ENCODE measurements at places on chromosomes 12 and 14.

- no peak for DNase-seq
Observed at GRCh38 chr12:111777345-111778045, 10.8 kb downstream of the ALDH2 start.

DNA sequence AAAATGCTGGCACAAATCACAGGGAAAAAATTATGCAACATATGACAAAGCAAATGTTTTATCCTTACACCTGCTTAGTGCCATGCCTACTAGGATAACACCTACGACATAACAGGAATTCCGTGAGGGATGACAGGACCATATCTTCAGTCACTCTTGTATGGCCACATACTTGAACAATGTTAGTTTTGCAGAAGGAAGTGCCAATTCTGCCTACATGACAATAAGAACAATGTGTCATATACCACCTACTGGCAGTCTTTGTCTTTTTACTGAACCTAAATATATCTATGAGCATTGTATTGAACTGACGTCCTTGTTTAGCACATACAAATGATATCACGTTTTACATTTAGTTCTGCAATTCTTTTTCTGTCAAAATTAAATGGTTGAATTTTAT, 234.0 kb downstream of the ADAMTS20 start:
- DNase-seq, result no peak

DNA sequence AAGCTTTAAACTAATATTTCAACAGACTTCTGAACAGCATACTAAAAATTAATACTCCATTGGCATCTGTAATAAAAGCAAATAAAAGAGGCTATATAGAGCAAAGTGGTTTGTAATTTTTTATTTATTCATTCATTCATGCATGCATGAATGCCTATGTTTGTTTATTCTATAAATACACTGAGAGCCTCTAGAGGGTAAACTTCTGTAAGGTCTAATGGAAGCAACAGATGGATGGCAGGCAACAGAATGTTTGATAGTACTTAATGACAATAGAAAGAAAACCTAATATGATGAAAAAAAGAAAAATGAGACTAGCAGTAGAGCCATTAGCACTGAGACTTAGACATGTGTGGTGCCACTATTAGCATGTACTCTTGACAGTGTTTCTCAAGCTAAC, 253.1 kb downstream of the CCDC91 start:
- no peak for DNase-seq

DNA sequence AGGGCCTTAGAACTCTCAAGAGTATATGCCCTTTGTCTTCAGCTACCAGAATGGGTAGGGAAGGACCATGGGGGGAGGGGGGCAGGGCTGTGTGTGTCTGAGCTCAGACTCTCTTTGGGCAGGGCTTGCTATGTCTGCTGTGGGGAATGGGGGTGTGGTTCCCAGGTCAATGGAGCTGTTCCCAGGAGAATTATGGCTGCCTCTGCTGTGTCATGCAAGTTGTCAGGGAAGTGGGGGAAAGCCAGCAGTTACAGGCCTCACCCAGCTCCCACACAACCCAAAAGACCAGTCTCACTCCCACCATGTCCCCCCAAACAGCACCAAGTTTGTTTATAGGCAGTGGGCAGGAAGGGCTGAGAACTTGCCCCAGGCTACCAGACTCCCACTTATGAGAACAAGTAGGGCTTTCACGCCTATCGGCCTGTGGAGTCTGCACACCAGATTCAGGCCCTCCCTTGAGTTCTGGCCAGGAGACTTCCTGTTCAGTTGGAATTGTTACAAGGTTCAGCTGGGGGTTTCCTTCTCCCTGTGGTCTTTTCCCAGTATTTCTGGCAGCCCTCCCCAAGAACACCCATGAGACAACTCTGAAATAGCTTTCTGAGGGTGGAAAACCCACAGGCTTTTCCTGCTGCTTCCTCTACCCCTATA, 6.1 kb upstream of the SERPINA11 start:
- no peak for DNase-seq

- DNase-seq, result no peak
Observed at GRCh38 chr12:42552822-42553221, 36.7 kb downstream of the PRICKLE1 start.

DNA sequence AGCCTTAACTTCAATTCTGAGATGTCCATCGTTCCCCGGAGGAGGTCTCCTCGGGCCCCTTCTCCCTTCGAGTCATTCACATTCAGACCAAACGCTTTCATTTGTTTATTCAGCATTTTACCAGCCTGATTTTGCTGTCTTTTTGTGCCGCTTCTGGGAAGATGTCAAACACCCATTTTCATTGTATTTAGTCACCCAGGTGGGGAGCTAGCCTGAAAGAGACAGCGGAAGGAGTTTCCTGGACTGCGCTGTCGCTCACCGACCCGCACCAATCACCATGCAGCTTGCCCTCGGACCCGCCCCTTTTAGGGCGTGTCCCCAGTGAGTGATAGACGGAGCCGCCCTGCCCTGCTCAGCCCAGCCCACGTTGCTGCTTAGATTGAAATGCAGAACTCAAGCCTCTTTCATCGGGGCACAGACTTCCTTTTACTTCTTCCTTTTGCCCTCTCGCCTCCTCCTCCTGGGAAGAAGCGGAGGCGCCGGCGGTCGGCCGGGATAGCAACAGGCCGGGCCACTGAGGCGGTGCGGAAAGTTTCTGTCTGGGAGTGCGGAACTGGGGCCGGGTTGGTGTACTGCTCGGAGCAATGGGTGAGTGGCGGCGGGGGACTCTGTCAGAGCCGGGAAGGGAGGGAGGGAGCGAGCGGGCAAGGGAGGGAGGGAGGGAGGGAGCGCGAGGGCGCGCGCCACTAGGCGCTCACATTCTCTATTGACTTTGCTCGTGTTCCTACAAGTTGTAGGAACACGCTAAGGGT, at the start of gene PAX9:
PAX9 (plus strand) TSS at position 355 of the 752 bp plus-strand sequence; CDS start at position 585, 230 bp downstream.
- peak; percentile 79 for DNase-seq

DNA sequence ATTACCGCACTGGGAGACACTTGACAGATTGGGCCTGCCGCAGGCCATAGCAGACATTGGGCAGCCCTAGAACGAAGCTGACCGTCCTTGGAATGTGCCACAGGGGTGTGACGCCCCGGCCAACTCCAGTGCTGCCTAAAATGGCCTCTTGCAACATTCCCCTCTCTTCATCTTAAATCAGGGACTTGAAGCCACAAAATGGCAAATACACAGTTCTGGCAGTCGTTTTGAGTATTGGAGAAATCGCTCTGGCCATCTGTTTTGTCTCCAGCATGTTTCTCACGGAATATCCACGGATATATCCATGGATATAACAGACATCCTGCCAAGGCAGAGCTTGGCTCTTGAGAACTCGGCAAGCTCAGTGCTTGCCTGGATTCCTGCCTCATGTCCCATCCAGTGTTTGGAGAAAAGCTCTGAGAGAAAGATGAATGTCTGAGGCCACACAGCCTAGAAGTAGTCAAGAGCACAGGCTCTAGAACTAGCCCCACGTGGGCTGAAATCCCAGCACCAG, 158.4 kb downstream of the CHST11 start:
- no peak for DNase-seq

GRCh38 chr12:6769666-6770065, 2.7 kb upstream of the LAG3 start:
- no peak for DNase-seq

Measured in common myeloid progenitor, CD34-positive (primary cell).